ENCODE measurements at places on chromosomes 12 and 14.

DNA sequence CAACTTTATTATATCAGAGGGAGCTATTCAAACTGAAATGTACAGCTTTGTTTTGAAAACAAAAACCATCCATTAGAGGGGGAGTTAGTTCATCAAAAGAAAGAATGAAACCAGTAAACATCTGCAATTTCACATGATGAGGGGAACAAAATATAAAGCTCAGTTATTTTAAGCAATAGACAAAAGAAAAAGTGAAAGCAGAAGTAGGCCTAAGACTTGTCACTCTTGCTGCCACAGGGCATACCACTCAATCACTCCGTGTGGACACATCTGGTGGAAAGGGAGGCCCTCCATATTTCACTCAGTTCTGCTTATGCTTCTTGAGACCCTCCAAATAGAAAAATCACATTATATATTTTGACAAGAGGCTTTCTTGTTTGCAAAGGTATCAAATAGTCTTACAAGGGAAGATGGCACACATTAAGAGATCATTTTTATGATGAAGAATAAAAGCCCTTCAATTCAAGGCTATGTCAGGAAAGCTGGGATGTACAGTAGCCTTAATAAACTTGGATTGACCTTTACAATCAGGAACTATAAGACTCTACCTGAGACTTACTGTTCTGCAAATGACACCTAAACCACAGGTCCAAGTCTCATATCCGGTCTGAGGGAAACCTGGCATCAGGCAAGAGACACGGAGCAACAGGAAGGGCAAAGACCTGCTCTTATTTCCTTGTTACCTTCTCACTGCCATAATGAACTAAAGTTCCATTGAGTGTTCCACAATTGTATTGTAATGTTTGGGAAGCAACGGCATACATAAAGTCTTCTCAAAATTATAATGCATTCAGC is 222.5 kb upstream of the GRIP1 start:
- DNase-seq = no peak

DNA sequence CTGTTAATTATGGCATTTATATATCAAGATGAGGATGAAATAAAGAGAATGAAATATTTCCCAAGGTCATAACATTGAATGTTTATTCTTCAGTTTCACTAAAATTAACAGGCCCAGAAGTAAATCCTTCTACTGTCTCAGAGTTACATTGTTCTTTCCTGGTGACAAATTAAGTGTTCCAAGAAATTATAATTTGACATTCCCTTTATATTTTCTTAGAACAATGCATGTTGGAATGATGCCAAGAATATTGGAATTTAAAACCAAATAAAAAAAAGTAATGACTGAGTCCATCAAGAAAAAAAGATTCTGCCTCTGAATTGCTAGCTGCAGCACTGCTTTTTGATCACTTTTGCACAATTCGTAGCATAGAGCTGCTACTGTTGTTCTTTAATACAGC is 152.1 kb downstream of the METTL25 start:
- DNase-seq = no peak

DNA sequence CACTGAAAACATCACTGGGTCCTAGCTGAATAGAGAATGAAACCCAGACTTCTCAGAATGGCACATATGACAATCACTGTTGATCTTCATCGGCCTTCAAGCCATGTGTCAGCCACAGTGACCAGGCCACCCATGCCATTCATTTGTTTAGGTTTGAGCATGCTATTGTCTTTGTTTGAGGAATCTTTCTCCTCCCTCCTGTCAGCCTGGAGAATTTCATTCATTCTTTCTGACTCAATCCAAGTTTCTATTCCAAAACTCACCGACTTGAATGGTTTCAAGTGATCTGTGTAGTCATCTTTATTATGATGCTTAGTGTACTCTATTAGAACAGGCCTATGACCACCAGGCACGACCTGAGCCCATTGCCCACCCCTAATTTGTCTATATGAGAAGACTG is 106.3 kb downstream of the ETNK1 start:
- DNase-seq = no peak

- no peak for DNase-seq
These were observed 203.9 kb upstream of the KRR1 start for GRCh38 chr12:75715323-75715644.

DNA sequence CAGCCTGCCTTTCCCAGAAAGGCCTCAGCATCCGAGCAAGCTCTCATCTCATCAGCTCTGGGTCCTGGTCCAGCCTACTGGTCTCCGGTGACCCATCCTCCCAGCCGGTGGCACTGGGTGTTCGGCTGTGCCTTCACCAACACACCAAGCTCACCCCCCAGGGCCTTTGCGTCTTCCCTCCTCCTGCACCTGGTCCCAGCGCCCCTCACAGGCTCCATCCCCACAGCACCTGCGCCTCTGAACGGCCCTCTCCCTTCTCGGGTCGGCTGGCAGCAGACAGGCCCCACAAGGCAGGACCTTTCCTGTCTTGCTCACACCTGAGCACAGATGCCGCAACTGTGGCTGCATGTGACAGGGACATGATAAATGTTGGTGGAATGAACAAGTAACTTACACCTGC is 13.1 kb downstream of the P2RX2 start:
- no peak for DNase-seq

- DNase-seq = no peak
These were observed 97.3 kb downstream of the ESR2 start for GRCh38 chr14:64196814-64197411.

GRCh38 chr14:22210026-22210425 is 379.0 kb downstream of the DAD1 start:
- DNase-seq = no peak

DNA sequence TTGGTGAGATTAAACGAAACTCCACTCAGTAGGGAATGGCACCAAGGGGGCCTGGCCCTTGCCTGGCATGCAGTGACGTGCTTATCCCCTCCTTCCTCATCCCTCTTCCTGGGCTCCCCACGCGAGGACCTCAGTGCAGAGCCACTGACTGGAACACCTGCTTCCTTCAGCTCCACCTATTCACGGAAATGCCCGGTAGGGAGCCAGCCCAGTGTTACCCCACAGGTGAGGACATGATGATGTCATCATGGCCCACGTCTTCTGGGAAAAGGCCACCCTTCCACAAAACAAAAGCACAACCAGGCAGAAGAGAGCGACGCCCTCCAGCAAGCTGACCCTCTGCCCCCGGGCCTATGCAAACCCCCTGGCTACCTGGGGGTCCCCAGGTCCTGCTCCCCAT is 42.1 kb downstream of the CCDC85C start:
- DNase-seq = no peak

DNA sequence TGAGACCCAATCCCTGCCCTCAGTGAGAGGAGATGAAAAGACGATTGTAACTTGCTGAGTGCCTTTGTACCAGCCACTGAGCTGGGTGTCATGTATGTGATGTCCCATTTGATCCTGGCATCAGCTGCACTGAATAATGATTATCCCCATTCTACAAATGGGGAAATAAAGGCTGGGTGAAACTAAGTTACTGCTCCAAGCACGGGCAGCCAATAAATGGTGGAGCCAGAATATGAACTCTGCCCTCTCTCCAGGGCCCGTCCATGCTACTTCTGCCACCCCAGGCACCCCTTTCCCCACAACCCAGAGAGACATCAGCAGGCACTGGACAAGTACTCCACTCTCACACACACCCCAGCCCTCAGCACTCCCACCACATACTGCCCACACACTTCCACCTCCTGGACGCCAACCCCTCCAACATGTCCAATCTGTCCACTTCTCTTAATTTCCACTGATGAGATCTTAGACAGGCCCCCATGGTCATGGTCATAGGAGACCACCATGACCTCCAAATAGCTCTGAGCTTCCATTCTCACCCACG is 115.8 kb downstream of the DICER1 start:
- DNase-seq = no peak

DNA sequence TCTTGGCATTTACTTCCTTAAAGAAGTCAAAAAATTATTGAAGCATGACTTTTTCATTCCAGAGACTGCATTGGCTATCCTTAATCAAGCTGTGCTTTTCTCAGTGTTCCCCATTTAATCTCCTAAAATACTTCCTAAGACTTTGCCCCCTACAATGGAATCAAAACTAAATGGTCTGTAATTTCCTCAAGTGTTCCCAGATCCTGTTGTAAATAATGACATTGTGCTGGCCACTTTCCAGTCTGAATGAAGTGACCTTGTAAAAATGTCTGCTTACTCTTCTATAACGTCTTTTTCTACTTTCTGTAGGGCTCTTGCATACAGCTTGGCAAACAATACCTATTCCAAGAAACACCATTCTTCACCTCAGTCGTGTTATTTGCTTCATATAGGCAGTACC is 45.3 kb upstream of the MBIP start:
- DNase-seq = no peak

DNA sequence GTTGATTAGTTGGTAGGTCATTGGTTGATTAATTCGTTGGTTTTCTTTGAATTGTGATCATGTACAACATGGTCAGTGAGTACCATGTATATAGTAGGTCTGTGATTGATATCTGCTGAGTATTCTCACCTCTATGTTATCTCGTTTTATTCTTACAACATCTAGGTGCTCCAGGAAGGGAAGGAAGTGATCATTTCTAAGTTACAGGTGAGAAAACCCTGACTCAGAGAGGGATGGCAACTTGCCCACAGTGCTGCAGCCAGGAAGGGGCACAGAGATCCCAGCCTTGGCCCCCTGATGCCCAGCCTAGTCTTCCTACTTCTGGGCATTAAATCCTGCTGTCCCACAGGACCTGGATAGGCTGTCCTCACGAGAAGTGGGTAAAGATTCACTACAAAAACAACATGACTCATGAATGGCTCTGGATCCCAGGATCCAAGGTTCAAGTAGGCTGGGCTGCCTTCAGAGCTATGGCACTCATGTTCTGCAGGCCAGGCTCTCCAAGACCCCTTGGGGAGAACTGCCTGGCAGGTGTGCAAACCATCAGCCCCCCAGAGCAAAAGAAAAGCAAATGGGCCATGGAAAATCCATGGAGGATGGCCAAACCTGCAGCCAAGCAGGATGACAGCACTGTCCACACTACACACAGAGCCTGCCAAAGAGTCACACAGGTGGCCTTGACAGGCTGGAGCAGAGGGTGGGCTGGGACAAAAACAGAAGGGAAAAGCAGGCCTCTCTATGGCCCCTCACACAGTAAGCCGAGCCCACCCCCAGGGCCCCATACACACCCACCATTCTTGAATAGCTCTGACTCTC is 146.2 kb downstream of the BCL11B start:
- DNase-seq = no peak

GRCh38 chr12:68479261-68479895 is 131.3 kb upstream of the RAP1B start:
- DNase-seq = no peak

DNA sequence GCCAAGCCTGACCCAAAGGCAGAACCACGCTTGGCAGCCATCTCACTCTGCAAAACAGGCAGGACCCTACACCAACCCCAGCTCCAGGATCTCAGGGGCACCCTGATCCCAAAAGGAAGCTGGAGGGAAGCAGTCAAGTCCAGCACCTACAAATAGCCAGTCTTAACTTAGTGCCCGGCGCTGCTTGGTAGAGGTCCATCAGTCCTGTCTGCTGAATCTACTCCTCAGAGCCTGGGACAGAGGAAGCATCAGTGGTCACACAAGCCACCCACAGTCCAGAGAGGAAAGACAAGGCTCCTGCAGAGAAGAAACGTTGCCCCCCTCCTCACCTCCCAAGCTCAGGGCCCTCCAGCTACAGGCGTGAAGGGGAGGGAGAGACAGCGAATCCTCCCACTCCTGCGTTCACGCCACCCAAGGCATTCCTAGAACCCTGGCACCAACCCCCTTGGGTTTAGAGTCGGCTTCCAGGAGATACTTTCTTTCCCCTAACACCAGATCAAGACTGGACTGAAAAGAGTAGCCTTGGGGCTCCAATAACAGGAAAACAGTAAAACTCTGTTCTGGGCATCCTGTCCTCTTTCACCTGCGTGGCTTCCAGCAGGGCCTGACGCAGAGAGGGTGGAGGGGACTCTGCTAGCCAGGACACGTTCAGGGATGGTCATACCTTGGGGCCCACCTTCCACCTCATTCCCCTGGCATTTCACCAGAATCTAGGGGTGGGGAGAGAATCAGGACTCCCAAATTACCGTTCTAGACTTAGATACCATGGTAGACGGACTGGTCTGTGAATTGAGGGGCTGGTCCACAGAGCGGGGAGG is 1.2 kb downstream of the PXN start:
- DNase-seq = no peak

GRCh38 chr12:75822416-75822815 is 209.2 kb downstream of the PHLDA1 start:
- DNase-seq = no peak

DNA sequence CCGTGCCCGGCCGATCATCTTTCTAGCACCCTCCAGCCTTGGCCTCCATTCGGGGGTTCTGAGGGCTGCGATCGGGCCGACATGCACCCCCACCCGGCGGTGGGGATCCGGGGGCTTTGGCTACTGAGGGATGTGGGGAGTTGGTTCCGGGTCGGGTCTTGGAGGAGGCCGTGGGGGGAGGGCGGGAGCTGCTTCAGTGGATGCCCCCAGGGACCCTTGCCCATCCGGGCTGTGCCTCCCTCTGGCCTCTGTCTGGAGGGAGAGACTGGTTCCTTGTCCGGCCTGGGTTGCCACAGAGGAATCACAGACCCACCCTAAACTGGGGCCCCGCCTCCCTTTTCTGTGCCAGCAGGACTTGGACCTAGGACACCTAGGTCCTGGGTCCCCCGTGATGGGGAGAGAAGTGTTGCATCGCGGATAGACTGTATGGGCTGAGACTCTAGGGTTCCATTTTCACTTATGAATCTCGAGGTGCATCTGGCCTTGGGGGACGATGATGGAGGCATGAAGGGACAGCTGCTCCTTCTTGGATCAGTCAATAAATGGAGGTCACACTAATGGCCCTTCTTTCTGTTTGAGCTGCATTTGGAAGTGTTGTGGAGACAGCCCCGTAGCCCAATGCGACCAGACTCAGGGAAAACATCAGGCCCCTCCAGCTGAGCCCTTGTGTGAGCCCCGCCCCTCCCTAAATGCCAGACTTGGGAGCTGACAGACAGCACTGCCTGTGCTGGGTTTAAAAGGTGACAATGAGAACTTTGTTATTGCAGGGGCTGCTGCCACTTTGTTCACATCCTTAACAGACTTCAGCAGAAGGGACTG is 577 bp downstream of the DTX3 start:
- DNase-seq = no peak

GRCh38 chr12:124475295-124476010 is 92.0 kb downstream of the NCOR2 start:
- no peak for DNase-seq

DNA sequence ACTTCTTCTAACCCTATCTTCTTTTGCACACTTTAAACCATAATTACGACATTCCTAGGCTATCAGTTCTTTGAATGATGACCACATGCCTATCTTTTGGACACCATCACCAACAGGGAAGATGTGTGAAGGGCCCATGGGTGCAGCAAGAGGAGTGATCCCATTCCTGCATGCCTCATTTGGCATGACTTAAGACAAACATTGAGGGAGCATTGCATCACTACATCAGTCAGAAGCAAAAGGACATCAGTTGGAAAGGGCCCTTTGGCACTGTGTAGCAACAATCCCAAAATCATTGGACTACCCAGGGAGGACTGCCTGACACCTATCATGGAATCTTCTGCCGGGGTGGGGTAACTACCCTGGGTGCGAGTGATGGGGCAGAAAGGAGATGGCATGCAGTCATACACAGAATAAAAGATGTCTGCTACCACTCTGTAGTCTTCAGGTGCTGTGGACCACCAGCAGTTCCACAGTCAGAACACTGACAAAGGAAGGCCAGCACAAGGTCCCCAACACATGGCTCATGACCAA is 10.7 kb upstream of the TMBIM6 start:
- no peak for DNase-seq

- no peak for DNase-seq
These were observed 121.2 kb downstream of the MIPOL1 start for GRCh38 chr14:37318938-37319337.

Measured in non-pigmented ciliary epithelial cell (primary cell).